ENCODE measurements at places on chromosomes 1 and 21.

GRCh38 chr1:91564888-91565701, 64.4 kb downstream of the CDC7 start:
- DNase-seq: peak; percentile 50

DNA sequence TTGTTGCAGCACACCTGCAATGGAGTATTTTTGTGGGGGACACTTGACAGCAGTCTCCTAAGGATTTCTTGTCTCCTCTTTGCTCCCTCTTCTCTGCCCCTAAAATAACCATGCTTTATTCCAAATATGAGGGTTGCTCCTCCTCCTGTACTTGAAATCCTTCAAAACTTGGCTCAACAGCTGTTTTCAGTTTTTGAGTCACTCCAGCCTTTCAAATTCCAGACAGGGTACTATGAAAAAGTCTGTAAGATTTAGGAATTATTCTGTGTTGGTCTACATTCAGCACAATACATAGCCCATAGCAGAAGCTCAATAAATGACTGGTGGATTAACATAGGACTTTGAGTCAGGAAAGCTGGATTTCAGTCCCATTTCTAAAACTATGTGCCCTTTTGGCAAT, 5.5 kb downstream of the AP4B1 start:
- no peak for DNase-seq

- no peak for DNase-seq
Measured at GRCh38 chr1:218588540-218589172, 243.5 kb downstream of the TGFB2 start.

DNA sequence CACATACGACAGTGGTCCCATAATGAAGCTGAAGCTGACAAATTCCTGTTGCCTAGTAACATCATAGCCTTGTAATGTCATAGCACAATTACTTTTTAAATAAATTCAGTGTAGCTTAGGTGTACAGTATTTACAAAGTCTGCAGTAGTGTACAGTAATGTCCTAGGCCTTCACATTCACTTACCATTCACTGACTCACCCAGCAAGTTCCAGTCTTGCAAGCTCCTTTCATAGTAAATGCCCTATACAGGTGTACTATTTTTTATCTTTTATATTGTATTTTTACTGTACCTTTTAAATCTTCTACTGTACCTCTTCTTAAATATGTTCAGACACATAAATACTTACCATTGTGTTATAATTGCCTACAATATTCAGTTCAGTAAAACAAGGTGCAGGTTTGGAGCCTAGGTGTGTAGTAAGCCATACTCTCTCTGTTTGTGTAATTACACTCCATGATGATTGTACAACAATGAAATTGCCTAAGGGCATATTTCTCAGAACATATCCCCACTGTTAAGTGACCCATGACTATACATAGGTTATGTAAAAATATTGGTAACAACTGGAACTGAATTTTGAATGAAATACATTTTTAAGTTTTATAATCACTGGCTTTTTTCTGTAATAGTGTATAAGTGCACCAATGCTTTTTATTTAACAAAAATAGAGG, 33.5 kb upstream of the ADAM30 start:
- DNase-seq: no peak

GRCh38 chr1:59691261-59691660, 123.5 kb upstream of the HOOK1 start:
- DNase-seq: no peak

GRCh38 chr1:194919146-194919545, 1689.1 kb downstream of the KCNT2 start:
- no peak for DNase-seq

GRCh38 chr1:110125810-110126209, 13.6 kb downstream of the UBL4B start:
- no peak for DNase-seq

DNA sequence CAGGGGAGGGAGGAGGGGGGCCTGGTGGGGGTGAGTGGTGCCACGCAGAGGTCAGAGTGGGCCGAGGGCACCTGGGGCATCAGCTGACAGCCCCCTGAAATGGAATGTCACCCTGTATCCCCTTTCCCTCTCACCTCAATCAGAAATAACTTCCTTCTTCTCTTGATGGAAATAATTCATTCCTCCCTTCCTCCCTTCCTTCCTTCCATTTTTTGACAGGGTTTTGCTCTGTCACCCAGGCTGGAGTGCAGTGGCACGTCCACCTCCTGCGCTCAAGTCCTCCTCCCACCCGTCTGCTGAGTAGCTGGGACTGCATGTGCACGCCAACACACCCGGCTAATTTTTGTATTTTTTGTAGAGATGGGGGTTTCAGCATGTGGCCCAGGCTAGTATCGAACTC, 48.4 kb upstream of the LRRC3 start:
- no peak for DNase-seq

DNA sequence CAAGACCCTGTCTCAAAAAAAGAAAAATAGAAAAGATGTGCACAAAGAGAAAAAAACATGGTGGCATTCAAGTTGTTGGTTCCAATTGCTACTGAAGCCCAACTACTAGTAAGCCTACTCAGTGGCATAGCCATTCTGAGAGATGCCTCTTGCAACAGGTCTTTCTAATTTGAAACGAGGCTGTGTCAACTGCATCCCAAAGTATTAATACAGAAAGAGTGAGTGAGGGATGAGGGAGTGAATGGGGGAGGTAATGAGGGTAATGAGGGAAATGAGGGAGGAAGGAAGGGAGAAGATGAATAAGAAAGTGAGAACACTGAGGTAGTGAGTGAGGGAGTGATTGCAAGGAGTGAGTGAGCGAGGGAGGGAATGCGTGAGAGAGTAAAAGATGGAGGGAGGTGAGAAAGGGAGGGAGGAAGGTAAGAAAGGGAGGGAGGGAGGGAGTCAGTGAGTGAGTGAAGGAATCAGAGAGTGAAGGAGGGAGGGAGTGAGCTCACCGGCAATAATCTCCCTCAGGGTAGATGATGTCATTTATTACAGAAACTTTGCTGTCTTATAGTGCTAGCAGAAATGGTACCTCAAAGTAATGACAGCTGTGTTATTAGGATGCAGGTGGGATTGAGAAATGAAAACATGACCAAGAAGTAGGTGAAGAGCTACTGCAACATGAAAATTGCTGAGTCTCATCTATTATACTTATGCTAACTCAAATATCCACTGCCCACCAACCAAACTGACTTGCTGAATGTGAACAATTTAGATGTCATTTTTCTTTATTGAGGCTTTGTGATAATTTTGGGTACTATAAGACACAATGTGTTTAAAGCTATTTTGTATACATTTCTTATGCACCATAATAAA, 75.6 kb upstream of the ADAM30 start:
- DNase-seq: no peak

All from GM04503 (cell line).